Stimulated activated CD4-positive, alpha-beta T cell treated with anti-CD3 and anti-CD28 coated beads, Interleukin-4, amount 100 ng/mL, for 4 hours (primary cell): ENCODE measurements at places on chromosomes 2 and 18.

DNA sequence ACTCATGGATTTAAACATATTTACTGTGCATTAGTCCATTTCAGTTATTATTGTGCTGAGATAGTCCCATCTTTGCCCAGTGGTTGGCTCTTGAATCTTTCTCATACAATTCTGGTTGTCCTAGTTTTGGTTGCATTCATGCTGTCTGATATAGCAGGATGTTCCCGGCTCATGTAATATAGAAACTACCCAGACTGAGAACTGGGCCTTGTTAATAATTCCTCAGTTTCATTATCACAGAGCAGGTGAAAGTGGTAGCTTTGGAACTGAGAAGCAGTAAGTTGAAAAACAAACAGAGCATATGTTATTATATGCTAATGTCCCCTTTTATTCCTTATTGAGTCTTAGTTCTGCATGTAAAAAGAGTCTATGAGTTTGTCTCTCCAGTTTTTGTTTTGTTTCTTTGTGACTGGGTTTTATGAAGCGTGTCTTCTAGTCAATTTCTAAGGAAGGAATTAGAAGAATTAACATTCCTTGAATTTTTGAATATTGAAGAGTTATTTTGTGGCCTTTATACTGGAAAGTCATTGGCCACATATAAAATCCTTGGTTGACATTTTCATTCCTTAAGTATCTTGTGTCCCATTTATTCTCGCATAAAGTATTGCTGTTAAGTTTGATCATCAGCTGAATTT is 43.3 kb downstream of the EIF5B start:
- no peak for DNase-seq

- peak; percentile 10 for DNase-seq
These were observed at the start of gene LAMA3 for GRCh38 chr18:23689031-23689615. TSS of gene LAMA3 (plus strand) at chr18:23689453. CDS start at chr18:23689684, 231 bp downstream.

DNA sequence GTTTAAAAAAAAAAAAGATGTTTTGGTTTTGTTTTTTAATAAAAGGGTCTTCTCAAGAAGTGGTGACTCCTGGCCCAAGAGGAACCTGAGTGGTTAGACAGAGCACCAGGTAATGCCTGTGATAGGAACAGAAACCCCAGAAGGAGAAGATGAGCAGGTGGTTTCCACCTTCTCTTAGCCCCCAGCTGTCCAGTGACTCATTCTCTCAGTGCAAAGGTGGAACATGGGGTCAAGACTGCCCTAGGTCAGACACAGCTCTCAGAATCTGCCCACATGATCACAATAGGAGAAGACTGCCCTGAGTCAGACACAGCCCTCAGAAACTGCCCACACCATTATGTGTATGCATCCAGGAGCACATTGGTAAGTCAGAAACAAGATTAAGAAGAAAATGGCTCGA is 61.8 kb downstream of the TBC1D8 start:
- DNase-seq = no peak

GRCh38 chr2:64405581-64406406 is 48.2 kb upstream of the LGALSL start:
- DNase-seq = no peak

DNA sequence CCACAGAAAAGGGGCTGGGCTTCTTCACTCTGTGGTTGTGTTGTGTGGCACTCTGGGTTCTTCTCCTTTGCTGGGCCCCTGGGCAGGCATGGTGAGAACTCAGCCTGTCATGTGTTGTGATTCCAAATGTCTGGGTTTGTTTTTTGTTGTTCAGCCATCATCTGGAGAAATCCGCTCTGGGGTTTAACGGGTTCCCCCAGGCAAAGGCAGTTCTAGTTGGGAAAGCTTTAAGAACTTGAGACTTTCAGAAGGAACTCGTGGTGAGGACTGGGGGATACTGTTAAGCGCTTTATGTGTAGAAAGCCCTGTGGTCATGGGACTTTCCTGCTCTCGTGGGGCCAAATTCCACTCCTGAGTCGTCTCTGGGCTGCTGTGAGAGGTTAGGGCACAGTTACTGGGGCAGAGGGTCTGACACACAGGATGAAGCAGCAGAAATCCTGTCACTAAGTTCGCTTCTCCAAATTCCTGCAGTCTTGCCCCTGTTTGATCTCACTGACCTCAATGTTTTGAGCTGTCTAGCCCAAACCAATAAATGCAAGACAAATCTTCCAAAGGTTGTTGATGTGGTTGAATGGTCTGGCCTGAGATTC is 87.7 kb downstream of the RAPGEF4 start:
- DNase-seq = no peak

GRCh38 chr2:156455361-156455975 is 19.3 kb downstream of the GPD2 start:
- DNase-seq = no peak

- DNase-seq = no peak
These were observed 61.9 kb upstream of the BZW1 start for GRCh38 chr2:200749631-200750322.

DNA sequence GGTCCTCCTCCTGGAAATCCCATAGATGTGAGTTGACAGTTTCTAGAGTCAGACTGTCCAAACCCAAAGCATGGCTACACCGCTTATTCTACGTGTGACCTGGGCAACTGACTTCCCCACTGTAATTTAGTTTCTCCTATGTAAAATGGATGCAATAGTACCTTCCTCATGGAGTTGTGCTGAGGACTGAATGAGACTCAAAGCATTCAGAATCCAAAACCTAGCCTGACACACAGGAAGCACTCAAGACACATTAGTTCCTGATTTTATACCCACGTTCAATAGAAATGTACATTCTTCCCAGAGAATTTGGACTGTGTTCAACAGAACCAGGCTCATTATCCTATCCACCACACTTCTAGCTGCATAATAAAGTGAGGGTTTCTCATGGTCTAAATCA is 88.8 kb downstream of the STK39 start:
- DNase-seq = no peak

GRCh38 chr2:206670531-206671319 is 28.4 kb downstream of the FAM237A start:
- no peak for DNase-seq

DNA sequence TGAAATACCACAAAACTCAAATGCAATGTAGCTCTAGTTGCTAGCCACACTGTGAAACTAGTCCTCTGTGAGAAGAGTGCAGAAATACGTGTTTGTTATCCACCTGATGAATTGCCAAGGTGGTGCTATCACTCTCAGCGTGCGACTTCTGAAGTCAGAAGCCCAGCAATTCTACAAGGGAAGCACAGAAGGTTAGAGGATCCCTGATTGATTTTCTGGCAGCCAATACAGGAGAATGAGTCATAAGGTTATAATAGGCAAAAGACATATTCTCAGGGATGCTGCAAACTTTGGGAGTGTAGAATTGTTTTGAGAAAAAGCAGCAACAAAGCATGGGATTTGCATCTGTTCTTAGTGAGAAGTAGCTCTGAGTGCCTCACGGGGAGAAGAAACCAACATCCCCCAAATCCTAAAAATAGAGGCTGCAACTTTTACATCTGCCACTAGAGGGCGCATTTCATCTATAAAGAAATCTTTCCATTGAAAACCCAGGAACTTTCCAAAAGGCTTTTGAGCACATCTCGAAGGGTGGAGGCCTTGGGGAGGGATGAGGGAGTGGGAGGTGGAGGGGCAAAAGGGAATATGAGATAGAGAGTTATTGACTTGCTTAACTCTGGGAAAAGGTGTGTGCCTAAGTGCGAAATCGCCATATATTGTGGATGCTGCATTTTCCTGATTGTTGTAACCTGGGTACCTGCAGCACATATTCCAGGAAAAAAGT is 78.0 kb downstream of the TMEM182 start:
- DNase-seq = no peak

GRCh38 chr2:237451643-237452469 is 35.2 kb upstream of the MLPH start:
- no peak for DNase-seq

DNA sequence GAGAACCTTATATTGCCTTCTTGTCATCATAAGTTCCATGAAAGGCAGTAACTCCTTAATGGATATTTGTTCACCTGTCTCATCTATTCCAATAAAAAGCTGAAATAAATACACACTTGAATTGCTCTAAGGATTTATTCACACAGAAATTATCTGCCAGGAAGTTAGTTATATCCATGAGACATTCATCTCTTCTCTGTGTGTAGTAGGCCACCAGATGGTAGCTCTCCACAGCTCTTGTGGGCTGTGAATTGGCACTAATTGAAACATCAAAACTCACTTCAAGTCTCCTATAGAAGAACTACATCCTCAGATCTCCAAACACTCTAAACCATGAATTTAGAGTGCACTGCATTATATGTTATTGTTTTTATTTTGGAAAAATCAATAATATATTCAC is 189.6 kb downstream of the DSC3 start:
- DNase-seq = no peak

DNA sequence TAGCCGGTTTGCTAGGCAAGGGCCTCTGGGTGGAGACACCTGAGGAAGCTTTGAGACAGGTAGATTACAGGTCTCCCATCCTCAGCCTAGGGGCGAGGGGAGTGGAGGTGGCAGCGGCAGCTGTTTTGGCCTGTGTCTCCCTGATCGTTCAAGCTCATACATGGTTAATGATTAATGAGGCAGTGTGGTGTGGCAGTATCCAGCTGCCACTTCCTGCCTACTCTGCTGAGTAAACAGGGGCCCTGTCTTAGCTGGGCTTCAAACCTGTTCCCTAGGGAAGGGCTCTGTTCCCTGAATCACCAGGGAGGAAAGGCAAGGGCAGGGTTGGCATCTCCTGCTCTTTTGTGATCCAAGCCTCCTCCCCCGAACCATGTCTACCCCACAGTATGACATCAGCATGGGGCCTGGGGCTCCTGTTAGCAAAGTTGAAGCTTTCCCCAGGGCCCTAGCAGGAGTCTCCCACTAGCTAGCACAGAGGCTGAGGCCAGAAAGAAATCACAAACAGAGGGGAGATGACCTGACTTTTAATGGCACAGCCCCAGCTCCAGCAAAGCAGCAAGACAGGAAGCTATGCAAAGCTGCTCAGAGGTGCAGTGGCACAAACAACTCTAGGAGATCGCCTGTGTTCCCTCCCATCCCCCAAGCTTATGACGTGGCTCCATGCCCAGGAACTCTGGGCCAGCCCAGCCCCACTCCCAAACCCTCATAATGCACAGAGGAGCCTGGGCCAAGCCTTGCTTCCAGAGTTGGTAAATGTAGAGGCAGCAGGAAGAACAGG is 3.7 kb upstream of the TUBA4B start:
- no peak for DNase-seq

- no peak for DNase-seq
These were observed 26.9 kb downstream of the LOXHD1 start for GRCh38 chr18:46630160-46630559.

GRCh38 chr2:213627835-213628460 is 343.7 kb downstream of the SPAG16 start:
- no peak for DNase-seq

- no peak for DNase-seq
These were observed 456 bp downstream of the LRP1B start for GRCh38 chr2:142130111-142131009.

GRCh38 chr2:137383391-137383790 is 580.9 kb upstream of the HNMT start:
- no peak for DNase-seq

DNA sequence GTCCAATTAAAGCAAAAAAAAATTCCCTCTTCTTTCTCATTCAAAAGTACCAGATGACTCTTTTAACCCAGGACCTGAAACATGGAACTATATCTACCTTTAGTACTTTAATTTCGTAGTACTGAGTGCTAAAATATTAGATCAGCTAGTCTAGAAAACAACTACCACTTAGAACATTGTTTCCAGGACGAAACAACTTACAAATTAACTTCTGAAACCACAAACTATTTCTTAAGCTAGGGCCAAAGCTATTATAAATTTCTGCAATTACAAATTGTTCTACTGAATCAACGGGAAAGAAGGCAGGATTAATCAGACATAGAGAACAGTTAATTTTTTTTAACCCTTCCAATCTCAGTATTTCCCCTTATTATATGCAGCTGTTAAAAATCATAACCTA is 39.9 kb downstream of the DARS1 start:
- no peak for DNase-seq

GRCh38 chr18:26617151-26617554 is 68.8 kb upstream of the KCTD1 start:
- DNase-seq = no peak

DNA sequence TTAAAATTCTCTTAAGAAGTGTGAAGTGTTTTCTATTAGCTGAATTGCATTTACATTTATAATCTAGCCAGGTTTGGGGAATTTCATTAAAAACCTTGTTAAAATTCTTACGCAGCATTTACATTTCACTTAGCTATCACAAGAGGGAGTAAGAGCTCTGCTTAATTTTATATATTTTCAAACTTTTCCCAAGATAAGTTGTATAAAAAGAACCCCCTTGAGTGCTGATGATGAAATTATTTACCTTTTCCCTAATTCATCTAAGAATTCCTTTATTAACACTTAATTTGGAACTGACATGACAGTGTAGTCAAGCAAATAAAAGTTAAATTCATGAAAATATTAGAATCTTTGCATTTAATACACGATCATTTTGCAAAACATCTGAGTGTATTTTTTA is 54.2 kb upstream of the ZSWIM2 start:
- no peak for DNase-seq

DNA sequence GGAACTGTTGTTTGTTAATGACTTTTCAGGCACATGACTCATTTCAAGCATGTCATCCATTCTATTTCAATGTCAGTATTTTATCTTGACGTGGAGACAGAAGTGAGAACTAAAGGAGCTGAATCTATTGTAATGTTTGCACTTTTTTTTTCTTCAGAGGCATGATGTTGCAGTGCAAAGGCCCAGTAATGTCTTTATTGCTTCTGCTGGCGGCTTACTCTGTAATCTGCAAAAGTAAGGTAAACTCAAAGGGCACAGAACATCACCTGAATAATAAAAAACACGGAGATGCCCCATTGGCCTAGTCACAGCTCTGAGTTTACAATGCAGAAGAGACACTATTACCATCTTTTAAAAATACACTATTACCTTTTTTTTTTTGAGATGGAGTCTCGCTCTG is 2.4 kb upstream of the CNNM3 start:
- no peak for DNase-seq

DNA sequence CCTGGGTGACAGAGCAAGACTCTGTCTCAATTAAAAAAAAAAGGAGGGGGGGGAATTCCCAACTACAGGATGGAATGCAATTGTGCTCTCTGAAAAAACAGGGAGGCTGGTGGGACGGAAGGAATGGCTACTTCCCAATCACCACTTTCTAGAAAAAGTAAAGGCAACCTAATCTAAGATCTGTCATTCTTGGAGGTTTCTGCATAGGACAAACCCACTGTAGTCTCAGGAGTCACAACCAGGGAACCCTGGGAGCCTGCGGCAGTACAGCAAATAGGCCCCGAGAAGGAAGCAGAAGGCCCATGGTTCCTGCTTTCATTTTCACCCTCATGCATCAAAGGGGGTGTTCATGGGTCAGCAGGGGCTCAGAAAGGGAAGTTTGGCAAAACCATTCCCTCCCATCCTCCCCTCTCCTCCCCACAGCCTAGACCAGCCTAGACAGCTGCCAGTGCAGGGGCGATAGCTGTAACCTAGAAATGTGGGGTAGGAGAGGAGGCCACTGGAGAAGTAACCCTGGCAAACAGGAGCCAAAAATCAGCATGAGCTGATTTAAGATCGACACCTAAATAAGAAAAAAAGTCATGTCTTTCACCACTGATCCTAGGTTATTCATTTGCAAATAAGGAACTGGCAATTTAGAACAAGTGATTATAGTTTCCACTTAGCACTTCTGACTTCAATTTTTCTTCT is 48.0 kb downstream of the TRABD2A start:
- DNase-seq = no peak
